ENCODE measurements at places on chromosomes 11 and 22.

GRCh38 chr22:46029574-46030200 lies 52.7 kb upstream of the WNT7B start:
- DNase-seq, result no peak

GRCh38 chr11:73585834-73586575 lies 11.9 kb downstream of the FAM168A start:
- DNase-seq, result no peak

DNA sequence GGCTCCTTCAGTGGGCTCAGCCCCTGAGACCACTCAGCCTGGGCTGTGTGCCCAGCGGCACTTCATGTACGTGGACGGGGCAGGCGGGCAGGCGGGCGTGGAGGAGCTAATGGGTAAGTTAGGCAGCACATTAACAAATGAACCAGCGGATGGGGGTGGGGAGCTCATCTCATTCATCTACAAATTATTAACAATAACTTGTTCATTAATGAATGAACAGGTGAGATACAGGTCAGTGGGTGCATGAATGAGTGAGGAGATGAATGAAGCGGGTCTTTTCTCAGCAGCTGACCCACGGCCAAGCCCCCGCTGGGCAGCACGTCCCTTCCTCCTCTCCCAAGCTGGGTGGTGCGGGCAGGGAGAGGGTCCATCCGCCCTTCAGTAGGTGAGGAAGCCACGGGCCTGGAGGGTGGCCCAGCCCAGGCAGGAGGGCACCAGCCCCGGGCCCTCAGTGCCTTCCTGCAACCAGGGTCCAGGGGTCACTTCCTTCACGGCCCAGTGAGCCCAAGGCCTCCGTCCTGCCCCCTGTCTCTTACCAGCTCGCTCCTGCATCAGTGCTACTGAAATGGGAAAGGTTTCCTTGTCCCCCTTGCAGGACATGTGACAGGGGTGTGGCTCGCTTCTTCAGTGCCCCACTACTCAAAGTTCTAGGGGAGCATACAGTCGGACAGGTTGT lies 60.5 kb upstream of the KCNQ1OT1 start:
- DNase-seq, result no peak

GRCh38 chr11:58027341-58027740 lies 3.4 kb upstream of the OR6Q1 start:
- DNase-seq, result no peak

GRCh38 chr22:21032037-21032867 lies at the start of gene SLC7A4:
SLC7A4 (minus strand) TSS chr22:21032561; CDS start chr22:21031812, 749 bp downstream.
- DNase-seq, result no peak

- no peak for DNase-seq
Measured at GRCh38 chr22:24321999-24322398, 51.4 kb downstream of the SPECC1L start.

- no peak for DNase-seq
Measured at GRCh38 chr11:93659841-93660240, 1.6 kb upstream of the CEP295 start.

GRCh38 chr11:45021001-45021400 lies 70.3 kb upstream of the TP53I11 start:
- DNase-seq, result no peak

GRCh38 chr11:114147375-114148012 lies 88.0 kb downstream of the ZBTB16 start:
- DNase-seq, result no peak

- peak; percentile 14 for DNase-seq
Measured at GRCh38 chr11:116641561-116642045, 131.2 kb downstream of the BUD13 start.

DNA sequence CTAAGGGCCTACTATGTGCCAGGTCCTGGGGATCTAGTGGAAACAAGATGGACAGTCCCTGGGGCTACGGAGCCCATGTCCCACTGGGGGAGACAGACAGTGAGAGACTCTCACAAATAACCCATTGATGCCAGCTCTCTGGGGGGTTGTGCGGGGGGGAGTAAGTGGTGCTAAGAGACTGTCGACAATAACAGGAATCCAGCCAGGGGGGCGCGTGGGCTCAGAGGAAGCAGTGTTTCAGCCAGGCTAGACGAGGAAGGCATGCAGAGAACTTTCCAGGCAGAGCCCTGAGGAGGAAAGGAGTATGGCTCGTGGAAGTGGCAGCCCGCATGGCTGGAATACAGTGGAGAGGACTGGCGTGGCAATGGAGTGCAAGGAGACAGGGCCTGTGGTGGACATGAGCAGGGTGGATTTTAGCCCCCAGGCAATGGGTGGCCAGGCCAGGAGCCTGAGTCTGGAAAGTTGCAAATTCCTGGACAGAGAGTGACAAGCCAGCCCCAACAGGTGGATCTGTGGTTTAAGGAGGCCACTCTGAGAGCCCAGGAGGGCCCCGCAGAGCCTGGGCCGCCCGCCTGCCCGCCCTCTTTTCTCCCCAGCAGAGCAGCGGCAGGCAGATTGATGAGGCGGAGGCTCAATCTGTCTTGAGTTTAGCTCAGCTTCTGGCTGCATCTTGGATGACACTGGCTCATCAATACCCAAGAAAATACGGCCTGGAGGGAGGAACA lies 40.0 kb upstream of the TCF20 start:
- no peak for DNase-seq

- no peak for DNase-seq
Measured at GRCh38 chr11:78603792-78604191, 29.1 kb upstream of the NARS2 start.
